Osteocyte (in vitro differentiated cells): ENCODE measurements at places on chromosomes 7 and 10. TPM values are rescaled to one million over a fixed set of nuclear protein-coding genes. Genes with fewer than 3 reads are reported as not detected.
A peak's percentile ranks its signal among the peaks of the same experiment; 100 is the strongest.

DNA sequence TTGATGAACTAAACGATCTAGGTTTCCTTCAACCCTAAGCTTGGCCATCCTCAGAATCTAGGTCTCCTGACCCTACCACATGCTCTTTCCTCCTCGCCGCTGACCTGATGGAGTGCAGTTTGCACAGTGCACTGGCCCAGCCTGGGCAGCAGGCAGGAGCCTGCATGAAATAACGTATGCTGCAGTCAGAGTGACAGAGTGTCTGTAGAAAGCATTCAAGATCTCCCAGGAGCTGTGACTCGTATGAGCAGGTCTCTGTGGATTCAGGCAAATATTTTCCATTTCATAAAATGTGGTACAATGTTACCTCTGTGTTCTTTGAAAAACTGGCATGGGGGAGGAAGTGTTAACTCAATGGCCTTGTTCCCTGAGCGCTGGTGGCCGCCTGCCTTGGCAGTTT, 441.8 kb downstream of the RPS24 start:
- peaks cover 57% of the 10 kb centered on the region for H3K27me3 ChIP-seq
- H3K36me3 ChIP-seq, result peaks cover 2% of the 10 kb centered on the region
- H3K27ac ChIP-seq, result no peak overlapping the region
- H3K4me1 ChIP-seq, result no peaks in the 10 kb centered on the region

GRCh38 chr10:95261926-95262325, 28.9 kb downstream of the PDLIM1 start:
- H3K27ac ChIP-seq, result peak overlapping the region; percentile 23
- no peak overlapping the region for H3K4me3 ChIP-seq
- DNase-seq, result no peak
- H3K4me1 ChIP-seq, result peaks cover 46% of the 10 kb centered on the region
- H3K27me3 ChIP-seq, result no peaks in the 10 kb centered on the region

- H3K27ac ChIP-seq, result peak within 1 kb of the TSS; percentile 96
- DNase-seq, result peak; percentile 100
- peak within 1 kb of the TSS; percentile 91 for H3K4me3 ChIP-seq
- peaks cover 16% of the 10 kb centered on the region for H3K36me3 ChIP-seq
Observed at GRCh38 chr10:84139126-84140035, at the start of gene GHITM. GHITM (plus strand) TSS chr10:84139509; CDS start chr10:84141501, 1,992 bp downstream.

DNA sequence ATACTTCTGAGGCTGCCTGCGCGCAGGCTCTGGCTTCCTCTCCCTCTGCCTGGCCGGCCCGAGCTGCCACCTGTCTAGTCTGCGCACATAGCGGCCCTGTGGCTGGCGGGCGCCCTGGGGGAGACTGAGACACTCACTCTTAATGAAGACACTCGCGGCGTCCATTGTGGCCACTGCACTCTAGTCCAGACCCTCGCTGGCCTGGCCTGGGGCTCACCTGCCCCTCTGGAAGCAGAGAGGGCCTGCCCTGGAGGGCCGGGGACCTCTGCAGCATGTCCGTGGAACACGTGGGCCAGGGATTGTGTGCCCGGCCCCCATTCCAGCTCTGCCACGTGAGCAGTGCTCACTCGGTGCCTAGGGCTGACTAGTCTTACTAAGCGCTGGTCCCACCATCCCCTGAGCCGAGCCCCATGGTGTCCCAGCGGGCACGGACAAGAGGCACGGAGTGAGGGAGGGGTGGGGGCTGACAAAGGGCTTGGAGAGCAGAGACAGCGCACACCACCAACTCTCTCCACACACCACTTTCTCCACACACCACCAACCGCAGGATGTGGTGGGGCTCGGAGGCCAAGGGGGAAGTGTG, 149.3 kb downstream of the ELFN1 start:
- no peak overlapping the region for H3K4me3 ChIP-seq
- DNase-seq, result peak; percentile 79
- no peaks in the 10 kb centered on the region for H3K27me3 ChIP-seq
- peaks cover 9% of the 10 kb centered on the region for H3K4me1 ChIP-seq

GRCh38 chr7:135620980-135621850, 41.1 kb upstream of the STMP1 start:
- H3K27ac ChIP-seq, result peak overlapping the region; percentile 27
- H3K4me1 ChIP-seq, result peaks cover 15% of the 10 kb centered on the region
- H3K27me3 ChIP-seq, result no peaks in the 10 kb centered on the region
- H3K36me3 ChIP-seq, result peaks cover 23% of the 10 kb centered on the region
- DNase-seq, result no peak

DNA sequence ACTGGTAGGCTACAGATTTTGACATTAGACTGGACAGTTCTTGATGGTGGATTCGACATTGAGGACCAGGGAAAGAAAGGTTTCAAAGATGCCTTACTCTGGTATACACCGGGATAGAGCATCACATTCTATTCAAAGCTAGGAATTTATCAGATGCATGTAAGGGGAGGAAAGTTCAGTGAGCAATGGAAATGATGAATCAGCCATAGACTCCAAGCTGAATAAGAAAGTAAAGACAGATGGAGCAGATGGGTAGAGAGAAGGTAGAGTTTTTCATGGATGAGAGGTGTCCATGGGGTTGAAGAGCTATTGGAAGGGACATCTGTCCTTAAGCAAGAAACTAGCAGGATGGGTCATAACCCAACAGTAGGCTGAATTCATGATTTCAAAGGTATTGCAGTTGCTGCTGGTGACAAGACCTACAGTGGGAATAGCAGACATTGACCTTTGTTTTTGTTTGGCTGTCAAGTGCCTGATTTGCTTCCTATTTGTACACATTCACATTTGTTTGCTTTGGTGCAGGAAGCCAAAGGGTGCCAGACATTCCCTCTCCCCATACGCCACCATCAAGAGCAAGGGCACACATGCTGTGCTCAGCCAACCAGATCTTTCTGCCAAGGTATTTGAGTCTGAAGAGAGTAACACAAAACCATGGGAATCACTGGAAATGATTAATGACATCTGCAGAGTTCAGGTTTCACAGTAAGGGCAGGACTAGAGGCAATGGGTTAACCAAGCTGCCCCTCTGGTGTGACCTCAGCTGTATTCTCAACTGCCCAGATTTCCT, 8.6 kb upstream of the CACUL1 start:
- peak; percentile 17 for DNase-seq
- no peaks in the 10 kb centered on the region for H3K36me3 ChIP-seq
- H3K27me3 ChIP-seq, result peaks cover 13% of the 10 kb centered on the region
- peaks cover 2% of the 10 kb centered on the region for H3K4me1 ChIP-seq
- H3K4me3 ChIP-seq, result no peak overlapping the region

- H3K4me1 ChIP-seq, result peaks cover 12% of the 10 kb centered on the region
- no peak overlapping the region for H3K27ac ChIP-seq
- no peak for DNase-seq
- no peaks in the 10 kb centered on the region for H3K27me3 ChIP-seq
- H3K4me3 ChIP-seq, result no peak overlapping the region
- H3K36me3 ChIP-seq, result no peaks in the 10 kb centered on the region
Observed at GRCh38 chr7:128734890-128735289, 4.3 kb upstream of the CALU start.

GRCh38 chr10:14225379-14225778, 105.3 kb downstream of the FRMD4A start:
- H3K4me3 ChIP-seq, result no peak overlapping the region
- H3K27ac ChIP-seq, result no peak overlapping the region
- no peaks in the 10 kb centered on the region for H3K27me3 ChIP-seq
- H3K36me3 ChIP-seq, result peaks cover 4% of the 10 kb centered on the region

GRCh38 chr10:26438534-26439341, 597 bp downstream of the APBB1IP start:
- H3K4me1 ChIP-seq, result no peaks in the 10 kb centered on the region
- H3K36me3 ChIP-seq, result no peaks in the 10 kb centered on the region
- H3K27me3 ChIP-seq, result peaks cover 12% of the 10 kb centered on the region
- DNase-seq, result no peak

- peaks cover 31% of the 10 kb centered on the region for H3K4me1 ChIP-seq
- H3K4me3 ChIP-seq, result no peak overlapping the region
- H3K36me3 ChIP-seq, result no peaks in the 10 kb centered on the region
- peak overlapping the region; percentile 94 for H3K27ac ChIP-seq
- H3K27me3 ChIP-seq, result no peaks in the 10 kb centered on the region
Observed at GRCh38 chr10:69716711-69717560, 84.8 kb upstream of the COL13A1 start.

DNA sequence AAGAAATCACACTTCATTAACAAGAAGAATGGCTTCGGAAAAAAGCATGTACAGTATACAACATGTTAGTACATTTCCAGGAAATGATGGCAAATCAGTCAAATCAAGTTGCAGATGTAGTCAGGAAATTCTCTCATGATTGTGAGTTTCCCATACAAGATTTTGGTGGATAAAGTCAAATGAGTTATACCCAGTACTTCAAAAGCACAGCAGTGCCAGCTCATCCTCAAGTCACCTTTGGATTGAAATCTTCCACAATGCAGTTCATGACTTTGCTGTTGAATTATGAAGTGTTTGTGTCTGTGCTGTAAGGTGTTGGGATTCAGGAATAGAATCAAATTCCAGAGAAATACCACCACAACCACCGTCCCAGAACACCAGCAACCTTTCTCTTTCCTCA, 301.3 kb upstream of the BMPER start:
- no peaks in the 10 kb centered on the region for H3K4me1 ChIP-seq
- no peaks in the 10 kb centered on the region for H3K27me3 ChIP-seq
- no peak overlapping the region for H3K4me3 ChIP-seq
- H3K27ac ChIP-seq, result no peak overlapping the region

DNA sequence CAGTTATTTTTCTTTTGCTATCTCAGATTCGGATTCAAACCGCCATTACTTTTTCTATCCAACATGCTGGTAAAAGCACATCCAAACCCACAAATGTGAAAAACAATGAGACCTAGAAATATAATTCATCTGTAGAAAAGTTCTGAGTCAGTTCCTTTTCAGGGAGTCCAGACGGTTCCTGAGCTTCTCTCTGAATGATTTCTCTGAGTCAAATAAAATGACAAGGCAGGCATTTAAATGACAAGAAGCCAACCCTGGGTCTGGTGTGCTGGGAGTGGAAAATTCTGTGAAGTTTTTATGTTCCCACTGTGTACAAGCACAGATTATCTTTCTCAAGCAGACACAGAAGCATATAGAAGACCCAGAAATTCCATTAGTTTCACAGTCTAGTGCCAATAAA, 96.3 kb upstream of the ANKRD1 start:
- no peak overlapping the region for H3K4me3 ChIP-seq
- no peaks in the 10 kb centered on the region for H3K27me3 ChIP-seq
- no peaks in the 10 kb centered on the region for H3K36me3 ChIP-seq
- H3K4me1 ChIP-seq, result peaks cover 15% of the 10 kb centered on the region

GRCh38 chr10:133359554-133359971, 1.7 kb upstream of the FUOM start:
- no peaks in the 10 kb centered on the region for H3K4me1 ChIP-seq
- H3K4me3 ChIP-seq, result no peak overlapping the region
- H3K27me3 ChIP-seq, result no peaks in the 10 kb centered on the region
- H3K27ac ChIP-seq, result no peak overlapping the region
- no peak for DNase-seq

GRCh38 chr10:127532193-127532592, 16.9 kb upstream of the NPS start:
- DNase-seq, result no peak
- H3K4me1 ChIP-seq, result no peaks in the 10 kb centered on the region
- H3K4me3 ChIP-seq, result no peak overlapping the region
- no peaks in the 10 kb centered on the region for H3K36me3 ChIP-seq
- H3K27me3 ChIP-seq, result peaks cover 4% of the 10 kb centered on the region

DNA sequence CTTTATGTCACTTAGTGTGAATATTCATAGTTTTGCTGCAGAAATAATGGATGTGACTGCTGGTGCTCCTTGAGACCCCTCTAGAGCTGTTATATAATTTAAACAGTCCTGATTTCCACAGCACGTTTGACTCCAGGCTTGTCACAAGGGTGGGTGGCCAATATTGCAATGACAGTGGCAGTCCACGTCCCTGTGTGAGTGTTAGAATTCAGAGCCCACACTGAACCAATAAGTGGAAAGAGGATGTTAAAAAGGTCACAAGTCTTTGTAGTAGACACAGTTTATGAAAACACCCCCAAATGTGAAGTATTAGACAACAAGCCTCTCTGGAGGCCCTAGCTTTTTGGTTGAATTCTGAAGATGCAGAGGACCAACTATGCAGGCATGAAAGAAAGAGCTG, 2.0 kb downstream of the PPP1R17 start:
- H3K36me3 ChIP-seq, result no peaks in the 10 kb centered on the region
- H3K27me3 ChIP-seq, result peaks cover 7% of the 10 kb centered on the region
- DNase-seq, result no peak
- no peaks in the 10 kb centered on the region for H3K4me1 ChIP-seq
- H3K27ac ChIP-seq, result no peak overlapping the region
- no peak overlapping the region for H3K4me3 ChIP-seq

- H3K4me3 ChIP-seq, result no peak overlapping the region
- no peaks in the 10 kb centered on the region for H3K36me3 ChIP-seq
- H3K4me1 ChIP-seq, result no peaks in the 10 kb centered on the region
- DNase-seq, result no peak
- no peak overlapping the region for H3K27ac ChIP-seq
Observed at GRCh38 chr10:7520507-7521485, 110.0 kb upstream of the SFMBT2 start.

DNA sequence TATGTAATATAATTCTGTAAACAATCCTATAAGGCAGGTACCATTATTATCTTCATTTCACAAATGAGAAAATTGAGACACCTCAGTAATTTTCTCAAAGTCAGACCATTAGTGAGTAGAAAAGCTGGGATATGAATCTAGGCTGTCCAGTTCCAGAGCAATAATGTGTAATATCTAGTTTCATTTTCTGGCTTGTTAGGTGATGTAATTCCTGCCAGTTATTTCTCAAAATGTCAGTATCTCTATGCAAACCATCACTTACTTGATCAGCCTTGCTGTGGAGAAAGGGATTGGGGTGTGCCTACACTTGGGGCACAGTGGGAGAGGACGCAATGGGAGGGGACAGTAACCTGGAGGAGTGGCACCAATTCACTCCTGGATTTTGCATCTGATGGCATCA, 157.5 kb downstream of the LYZL1 start:
- no peaks in the 10 kb centered on the region for H3K36me3 ChIP-seq
- H3K4me3 ChIP-seq, result no peak overlapping the region
- no peak for DNase-seq
- peaks cover 12% of the 10 kb centered on the region for H3K4me1 ChIP-seq

GRCh38 chr10:83165265-83165664, 974.0 kb upstream of the GHITM start:
- no peak overlapping the region for H3K27ac ChIP-seq
- H3K36me3 ChIP-seq, result no peaks in the 10 kb centered on the region
- no peak overlapping the region for H3K4me3 ChIP-seq
- DNase-seq, result no peak

GRCh38 chr7:125149151-125149550, 219.5 kb upstream of the POT1 start:
- no peak for DNase-seq
- H3K4me3 ChIP-seq, result peak overlapping the region; percentile 12
- no peak overlapping the region for H3K27ac ChIP-seq
- peaks cover 36% of the 10 kb centered on the region for H3K4me1 ChIP-seq

- no peak overlapping the region for H3K27ac ChIP-seq
- no peak overlapping the region for H3K4me3 ChIP-seq
- H3K4me1 ChIP-seq, result no peaks in the 10 kb centered on the region
- no peaks in the 10 kb centered on the region for H3K36me3 ChIP-seq
Observed at GRCh38 chr7:123201901-123202300, 2.1 kb upstream of the SLC13A1 start.

- H3K4me3 ChIP-seq, result no peak overlapping the region
- no peaks in the 10 kb centered on the region for H3K36me3 ChIP-seq
- H3K27ac ChIP-seq, result no peak overlapping the region
- no peaks in the 10 kb centered on the region for H3K27me3 ChIP-seq
Observed at GRCh38 chr7:157615101-157615817, 278.5 kb downstream of the DNAJB6 start.

IGF2BP3 gene
- total RNA-seq, result 70.0 and 70.5 TPM in 2 replicates

AKR1C4 gene
- total RNA-seq, result not detected in 2 replicates

RPEL1 gene
- not detected in 2 replicates for total RNA-seq

GNA12 gene
- 68.8 and 69.5 TPM in 2 replicates for total RNA-seq

FANK1 gene
- total RNA-seq, result 0.81 and 2.0 TPM in 2 replicates

ANKRD22 gene
- total RNA-seq, result not detected in 2 replicates

FAM25C gene
- total RNA-seq, result not detected in 2 replicates
